Right renal pelvis (tissue), 4 donors: ENCODE measurements at places on chromosomes 16 and 17.

GRCh38 chr17:62876673-62877405 lies 68.7 kb upstream of the MARCHF10 start:
- no peak for DNase-seq

DNA sequence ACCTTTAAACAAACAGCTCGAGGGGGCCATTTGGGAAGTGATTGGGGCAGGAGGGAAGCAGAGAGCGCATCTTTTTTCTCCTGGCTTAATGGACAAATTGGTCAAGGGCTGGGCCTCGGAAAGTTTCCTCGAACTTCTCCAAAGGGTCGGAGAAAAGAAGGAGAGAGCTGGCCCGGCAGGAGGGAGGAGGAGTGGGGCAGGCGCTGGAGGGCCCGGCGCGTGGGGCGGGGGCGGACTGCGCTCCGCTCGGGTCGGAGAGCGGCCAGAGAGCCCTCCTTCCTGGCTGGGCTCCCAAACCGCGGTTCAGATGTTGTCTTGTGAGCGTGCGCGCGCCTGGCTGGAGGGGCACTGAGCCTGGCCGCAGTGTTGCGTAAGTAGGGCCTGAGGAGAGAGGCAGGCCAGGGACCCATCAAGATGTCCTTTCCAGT lies 1.2 kb downstream of the MMP2 start:
- peak; percentile 59 for DNase-seq

DNA sequence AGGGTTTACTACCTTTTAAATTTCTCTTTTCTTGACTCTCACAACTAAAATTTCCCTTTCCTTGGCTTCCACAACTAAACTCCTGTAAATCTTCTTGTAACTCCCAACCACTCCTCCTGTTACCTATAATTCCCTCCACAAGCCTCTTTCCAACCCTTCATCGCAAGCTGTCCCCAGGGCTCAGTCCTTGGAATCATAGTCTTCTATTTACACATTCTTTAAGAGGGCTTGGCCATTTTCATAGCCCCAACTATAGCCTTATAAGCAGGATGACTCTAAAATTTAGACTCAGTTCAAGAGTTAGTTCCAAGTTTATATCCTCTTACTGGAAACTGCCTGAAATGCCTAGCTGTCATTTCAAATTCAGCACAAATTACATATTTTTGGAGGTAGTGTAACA lies 23.9 kb downstream of the GLG1 start:
- no peak for DNase-seq

DNA sequence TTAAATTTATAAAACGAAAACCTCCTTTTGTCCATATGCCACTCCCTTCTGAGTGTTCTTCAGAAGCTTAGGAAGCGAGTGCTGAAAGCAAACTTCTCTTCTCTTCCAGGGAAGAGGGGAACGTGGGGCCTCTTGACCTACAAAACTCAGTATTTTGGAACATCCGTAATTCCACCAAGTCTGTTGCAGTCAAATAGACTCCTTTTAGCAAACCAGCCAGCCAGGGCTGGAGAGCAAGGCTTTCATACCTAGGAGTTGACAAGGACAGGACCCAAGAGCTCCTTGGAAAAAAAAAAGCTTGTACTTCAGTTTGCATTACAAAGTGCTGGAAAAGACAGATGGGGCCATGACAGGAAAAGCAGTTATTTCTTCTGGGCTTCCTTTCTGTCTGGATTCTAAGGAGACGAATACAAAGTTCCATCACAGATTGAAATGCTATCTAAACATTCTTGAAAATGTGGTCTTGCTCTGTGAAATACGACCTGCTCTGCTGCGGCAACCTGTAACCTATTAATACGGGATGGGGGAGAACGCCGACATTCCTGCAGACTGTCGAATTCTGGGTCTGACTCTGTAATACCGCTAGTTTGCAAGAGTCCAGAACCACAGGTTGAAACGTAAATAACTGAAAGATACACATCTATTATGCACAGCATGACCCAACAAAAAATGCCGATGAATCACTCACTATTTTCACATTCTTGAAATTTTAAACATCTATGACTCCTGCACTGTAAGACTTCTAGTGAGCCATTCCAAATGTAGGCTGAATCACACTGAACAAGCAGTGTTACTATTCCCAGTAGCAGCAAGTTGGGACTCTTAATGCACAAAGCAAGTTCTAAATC lies 20.6 kb downstream of the VPS53 start:
- DNase-seq, result no peak

DNA sequence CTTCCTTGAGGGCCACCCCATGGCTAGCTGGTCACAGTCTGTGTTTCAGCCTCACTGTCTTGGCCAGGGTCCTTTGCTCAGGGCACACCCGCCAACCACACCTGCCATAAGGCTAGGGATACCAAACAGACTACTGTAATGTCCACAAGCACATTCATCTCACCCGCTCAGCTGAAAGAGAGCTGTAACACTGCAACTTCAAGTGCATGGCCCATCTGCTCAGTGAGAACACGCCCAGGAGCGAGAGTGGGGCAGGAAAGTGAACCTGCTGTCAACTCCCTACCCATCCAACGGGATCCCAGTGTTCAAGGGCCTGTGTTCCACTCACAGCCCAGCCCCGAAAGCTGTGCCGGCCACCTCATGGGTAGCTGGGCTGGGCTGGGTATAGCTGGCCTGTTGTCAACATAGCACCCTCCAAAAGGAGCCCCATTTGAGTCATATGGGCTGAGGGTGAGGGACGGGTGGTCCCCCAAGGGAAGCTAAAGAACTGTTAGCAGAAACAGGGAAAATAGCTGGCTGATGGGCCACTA lies 55.7 kb downstream of the SCNN1B start:
- DNase-seq, result no peak

DNA sequence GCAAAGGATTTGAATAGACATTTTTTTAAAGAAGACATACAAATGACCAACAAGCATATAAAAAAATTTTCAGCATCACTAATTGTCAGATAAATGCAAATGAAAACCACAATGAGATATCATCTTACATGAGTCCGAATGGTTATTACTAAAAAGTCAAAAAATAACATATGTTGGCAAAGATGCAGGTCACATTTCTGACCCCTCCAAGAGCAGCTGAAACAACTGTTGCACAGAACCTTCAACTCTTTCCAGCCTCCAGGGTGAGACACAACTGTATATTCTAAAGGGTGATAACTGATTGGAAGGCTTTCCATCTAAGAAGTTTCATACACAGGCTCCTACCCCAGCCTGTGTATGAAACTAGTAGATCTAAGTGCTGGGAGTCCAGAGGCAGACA lies 51.9 kb downstream of the SLFN5 start:
- DNase-seq, result no peak

DNA sequence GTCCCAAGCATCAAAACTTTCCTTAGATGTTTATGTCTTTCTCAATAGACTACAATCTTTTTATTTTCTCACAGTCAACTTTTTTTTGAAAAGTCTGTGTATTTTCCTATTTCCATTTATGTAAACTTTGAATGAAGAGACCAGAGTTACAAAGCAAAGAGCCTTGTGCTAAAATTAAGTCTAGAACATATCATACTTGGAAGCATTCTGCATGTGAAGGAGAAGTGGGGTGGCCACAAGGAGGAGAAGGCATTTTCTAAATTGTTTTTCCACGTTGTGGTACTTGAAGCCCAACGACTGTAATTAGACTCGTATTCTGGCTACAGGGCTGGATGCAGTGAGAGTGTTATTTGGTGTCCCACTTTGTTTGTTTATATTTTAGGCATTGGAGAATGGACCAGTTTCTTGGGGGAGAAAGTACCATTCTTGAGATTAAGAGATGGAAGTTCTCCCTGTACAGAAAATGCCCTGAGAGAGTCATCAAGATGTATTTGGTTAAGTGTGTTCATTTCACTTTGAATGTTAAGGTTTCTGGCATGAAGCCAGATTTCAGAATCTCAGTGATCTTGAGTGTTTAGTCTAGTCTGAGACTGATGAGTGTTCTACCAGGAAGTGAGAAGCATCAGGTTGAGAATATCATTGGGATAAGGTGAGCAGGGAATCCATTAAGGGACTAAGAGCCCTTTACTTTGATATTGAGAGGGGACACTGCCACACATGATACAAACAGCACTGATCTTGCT lies 71.6 kb downstream of the MAP2K6 start:
- DNase-seq, result no peak

DNA sequence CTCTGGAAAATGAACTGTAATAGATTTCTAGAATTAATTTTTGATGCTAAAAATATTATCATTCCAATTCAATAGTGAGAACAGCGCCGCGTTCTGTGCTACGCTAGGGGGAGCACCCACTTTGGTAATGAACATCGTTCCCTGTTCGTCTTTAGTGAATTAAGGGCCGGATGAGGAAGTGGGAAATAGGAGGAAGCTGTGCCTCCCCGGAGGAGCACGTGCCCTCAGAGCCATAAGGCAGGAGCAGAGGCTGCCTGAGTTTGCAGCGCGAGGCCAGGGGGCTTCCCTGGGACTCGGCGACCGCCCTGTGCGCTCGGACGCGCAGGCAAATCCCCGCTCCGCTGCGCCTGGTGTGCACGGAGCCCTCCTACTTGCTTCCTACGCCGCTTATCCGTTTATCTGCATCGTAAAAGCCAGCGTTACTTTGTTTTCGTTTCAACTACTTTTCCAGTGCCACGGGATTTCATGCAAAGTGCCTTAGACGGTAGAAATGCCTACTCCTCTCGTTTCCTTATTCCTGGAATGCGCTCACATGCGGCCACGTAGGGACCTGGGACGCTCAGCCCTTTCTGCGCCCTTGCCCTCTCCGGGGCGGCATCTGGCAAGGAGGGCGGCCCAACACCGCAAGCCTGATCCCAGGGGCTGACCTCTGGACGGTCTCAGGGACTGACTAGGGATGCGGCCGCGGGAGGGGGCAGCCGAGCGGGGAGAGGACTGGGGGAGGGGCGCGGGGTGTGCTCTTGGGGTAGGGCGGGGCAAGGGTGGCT lies 76.4 kb downstream of the KCNJ12 start:
- DNase-seq, result peak; percentile 44

GRCh38 chr17:64092952-64093451 lies 36.9 kb downstream of the ERN1 start:
- no peak for DNase-seq

GRCh38 chr16:10485698-10486382 lies 94.6 kb downstream of the EMP2 start:
- no peak for DNase-seq

DNA sequence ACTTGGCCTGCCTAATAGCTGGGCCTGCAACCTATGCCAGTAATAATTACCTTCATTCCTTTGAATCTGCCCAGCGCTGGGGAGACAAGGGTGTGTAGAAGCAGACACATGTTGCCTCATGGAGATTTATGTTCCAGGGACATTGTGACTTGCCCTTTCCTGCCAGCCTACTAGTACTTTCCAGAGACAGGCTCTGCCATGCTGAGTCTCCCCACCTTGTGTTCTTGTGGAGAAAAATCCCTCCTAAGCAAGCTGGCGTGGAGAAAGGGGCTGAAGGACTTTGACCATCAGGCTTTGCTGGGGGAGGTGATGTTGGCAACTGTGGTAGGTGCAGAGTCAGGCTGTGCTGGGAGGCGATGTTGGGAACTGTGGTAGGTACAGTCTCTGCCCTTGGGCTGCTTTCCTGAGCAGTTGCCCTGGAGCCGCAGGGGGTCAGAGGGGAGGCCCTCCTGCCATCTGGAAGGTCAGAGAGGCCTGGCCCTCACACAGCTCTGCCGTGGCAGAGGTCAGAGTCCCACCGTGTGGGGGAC lies 4.0 kb downstream of the KSR1 start:
- no peak for DNase-seq

DNA sequence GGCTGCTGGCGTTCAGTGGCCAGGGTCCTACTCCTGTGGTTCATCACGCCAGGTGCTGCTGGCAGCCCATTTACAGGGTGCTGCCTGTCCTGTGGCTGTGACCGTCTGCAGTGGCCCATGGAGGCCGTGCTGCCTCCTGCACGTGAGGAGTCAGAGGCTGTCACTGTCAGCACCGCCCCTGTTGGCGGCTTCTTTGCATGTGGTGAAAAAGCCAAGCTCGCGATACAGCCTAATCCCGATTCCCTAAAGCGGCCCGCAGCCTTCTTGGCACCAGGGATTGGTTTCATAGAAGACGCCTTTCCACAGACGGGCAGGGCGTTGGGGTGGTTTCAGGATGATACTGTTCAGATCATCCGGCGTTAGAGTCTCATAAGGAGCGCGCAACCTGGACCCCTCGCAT lies 35.3 kb downstream of the RAB11FIP3 start:
- DNase-seq, result no peak

DNA sequence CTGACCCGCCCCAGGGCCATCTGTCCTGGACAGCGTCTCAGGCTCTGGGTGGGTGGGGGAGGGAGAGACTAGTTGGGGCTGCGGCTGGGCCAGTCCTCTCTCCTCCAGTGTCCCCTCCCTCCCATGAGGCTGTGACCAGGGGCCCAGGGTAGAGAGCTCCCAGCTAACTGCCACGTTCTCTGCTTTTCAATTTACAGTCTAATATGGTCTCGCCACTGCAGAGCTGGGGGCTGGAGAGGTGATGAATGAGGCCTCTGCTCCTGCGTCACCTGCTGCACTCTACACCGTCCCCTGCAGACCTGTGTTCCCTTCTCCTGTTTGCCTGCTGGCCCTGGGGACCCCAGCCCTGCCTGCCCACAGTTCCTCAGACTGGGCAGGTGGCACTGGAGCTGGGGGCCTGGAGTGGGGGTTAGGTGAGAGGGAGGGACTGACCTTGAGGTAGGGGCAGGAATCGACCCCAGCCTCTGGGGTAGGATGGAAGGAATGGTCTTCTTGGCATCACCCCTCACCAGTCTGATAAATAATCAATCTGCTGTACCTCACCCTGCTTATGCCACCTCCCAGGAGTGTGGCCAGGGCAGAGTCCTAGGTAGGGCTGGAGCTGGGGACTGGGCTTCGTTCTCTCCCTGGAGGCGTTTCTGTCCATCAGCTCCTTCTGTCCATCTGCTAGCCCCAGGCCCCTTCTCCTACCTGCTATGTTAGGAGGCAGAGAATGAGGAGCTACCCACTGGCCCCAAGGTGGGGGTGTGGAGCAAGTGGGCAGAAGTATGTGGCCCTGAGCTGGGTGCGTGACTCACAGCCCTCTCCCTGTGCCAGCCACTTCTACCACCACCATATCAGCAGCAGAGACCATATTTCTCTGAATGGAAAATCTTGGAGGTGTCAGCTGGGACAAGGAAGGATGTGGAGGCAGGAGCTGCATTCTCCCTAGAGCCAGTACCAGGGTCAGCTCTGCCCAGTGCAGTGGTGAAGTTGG lies 12.9 kb downstream of the SEZ6 start:
- no peak for DNase-seq

DNA sequence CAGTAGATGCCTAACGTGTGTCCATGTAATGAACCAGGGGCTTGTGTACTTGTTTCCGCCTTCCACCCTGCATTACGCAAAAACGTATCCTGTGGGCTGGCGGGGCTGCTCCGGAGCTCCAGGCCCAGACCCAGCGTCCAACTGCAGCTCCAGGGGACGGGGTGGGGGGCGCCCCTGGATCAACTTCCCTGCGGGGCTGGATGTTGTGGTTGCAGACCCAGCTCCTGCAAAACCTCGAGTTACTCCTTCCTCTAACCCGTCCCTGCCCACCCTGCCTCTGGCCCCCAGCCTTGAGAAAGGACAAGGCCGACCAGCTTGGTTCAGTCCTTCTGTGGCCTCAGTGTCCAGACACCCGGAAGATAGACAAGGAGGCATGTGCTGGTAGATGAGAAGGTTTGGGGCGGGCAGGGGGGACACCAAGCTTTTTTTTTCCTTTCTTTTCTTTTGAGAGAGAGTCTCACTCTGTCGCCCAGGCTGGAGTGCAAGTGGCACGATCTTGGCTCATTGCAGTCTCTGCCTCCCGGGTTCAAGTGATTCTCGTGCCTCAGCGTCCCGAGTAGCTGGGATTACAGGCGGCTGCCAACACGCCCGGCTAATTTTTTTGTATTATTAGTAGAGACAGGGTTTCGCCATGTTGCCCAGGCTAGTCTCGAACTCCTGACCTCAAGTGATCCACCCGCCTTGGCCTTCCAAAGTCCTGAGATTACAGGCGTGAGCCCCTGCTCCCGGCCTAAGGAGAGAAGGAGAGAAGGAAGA lies 731 bp upstream of the EXOC7 start:
- no peak for DNase-seq
